ENCODE measurements at places on chromosomes 4 and X.
A peak's percentile ranks its signal among the peaks of the same experiment; 100 is the strongest.

GRCh38 chr4:21469438-21470300 is 478.9 kb downstream of the KCNIP4 start:
- peak; percentile 0 for DNase-seq

- DNase-seq = no peak
These were observed 158.6 kb upstream of the ADGRL3 start for GRCh38 chr4:61041527-61041926.

- no peak for DNase-seq
These were observed 16.2 kb upstream of the GNRHR start for GRCh38 chr4:67770422-67770821.

DNA sequence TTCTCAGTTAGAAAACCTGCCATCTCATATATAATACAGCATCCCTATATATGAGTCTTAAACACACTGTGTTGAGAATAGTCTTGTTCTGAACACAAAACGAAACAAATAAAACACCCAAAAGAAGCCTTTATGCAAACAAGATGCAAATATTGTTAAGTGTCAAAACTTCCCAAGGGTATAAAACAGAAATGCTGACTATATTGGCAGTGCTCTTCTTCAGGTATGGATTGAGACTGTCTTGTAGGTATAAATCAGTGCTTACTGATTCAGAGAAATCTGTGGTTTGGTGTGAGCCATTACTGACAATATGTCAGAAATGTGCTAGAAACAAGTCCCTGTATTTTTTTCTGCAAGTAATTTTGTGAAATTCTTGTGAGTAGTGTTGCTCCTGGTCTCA is 82.8 kb upstream of the CTSO start:
- DNase-seq = no peak

- no peak for DNase-seq
These were observed 211.3 kb downstream of the ARHGAP10 start for GRCh38 chr4:147943159-147943638.

GRCh38 chrX:43266487-43266886 is 389.6 kb upstream of the MAOA start:
- no peak for DNase-seq

DNA sequence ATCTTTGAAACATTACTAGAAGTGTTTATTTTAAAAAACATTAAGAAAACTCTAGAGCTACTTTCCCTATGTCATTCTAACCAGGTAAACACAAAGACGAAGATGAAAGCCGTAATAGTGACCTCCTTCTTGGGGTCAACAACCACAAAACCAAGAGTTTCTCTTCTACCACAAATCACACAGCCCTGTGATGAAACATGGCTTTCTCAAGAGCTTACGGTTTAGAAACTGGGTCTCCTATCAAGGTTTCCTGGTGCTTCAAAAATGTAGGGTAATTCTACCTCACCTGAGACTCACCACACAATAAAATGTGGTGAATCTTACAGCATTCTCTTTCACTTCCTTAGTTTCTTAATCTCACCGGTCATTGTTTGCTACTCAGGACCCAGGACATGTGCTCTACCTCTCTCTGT is 50.9 kb downstream of the CORIN start:
- DNase-seq = no peak

All from fibroblast of skin of right biceps (primary cell).